ENCODE measurements at places on chromosomes 12 and 14.

DNA sequence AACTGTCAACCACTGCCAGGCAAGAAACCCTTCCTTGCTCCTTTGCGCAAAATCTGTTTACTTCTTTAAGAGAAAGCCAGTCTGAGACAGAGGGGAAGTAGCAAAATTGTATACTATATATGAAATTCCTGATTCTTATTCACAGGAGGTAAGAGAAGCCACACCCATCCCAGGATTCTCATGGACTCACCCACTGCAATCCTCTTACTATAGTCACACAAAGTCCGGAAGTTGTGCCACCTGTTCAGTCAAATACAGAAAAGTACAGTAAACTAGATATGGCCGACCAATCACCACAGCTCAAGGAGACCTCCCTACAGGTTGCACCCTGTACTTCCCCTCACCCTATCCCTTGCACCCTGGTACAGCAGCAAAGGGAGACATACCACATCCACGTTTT lies 2.9 kb downstream of the PRMT5 start:
- DNase-seq: no peak

GRCh38 chr12:88381466-88381865 lies 198.8 kb downstream of the KITLG start:
- DNase-seq: no peak

DNA sequence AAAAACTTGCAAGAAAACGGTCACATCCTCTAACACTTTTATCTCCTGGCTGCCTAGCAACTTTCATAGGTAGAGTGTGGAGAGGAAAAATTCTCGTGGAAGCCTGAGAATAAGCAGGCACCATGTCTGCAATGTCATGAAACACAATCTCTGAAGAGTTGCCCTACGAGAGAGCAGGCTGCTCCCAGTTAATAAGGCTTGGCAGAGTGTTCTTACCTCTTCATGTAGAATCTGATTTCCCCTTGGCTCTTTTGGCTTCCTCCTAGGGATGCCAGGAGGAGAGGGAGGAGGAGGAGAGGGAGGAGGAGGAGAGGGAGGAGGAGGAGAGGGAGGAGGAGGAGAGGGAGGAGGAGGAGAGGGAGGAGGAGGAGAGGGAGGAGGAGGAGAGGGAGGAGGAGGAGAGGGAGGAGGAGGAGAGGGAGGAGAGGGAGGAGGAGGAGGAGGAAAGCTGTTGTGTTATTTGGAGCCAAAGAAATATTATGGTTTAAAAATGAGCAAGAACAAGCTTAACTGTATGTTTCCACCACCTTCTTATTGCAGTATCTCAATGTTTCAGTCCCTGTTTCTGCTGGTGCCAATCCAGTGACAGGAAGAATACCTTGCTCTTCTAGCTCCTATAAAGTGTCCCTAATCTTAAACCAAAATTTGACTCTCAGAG lies 52.9 kb downstream of the EGLN3 start:
- DNase-seq: no peak

- DNase-seq: no peak
Observed at GRCh38 chr14:73625706-73626105, 13.4 kb downstream of the ACOT6 start.

DNA sequence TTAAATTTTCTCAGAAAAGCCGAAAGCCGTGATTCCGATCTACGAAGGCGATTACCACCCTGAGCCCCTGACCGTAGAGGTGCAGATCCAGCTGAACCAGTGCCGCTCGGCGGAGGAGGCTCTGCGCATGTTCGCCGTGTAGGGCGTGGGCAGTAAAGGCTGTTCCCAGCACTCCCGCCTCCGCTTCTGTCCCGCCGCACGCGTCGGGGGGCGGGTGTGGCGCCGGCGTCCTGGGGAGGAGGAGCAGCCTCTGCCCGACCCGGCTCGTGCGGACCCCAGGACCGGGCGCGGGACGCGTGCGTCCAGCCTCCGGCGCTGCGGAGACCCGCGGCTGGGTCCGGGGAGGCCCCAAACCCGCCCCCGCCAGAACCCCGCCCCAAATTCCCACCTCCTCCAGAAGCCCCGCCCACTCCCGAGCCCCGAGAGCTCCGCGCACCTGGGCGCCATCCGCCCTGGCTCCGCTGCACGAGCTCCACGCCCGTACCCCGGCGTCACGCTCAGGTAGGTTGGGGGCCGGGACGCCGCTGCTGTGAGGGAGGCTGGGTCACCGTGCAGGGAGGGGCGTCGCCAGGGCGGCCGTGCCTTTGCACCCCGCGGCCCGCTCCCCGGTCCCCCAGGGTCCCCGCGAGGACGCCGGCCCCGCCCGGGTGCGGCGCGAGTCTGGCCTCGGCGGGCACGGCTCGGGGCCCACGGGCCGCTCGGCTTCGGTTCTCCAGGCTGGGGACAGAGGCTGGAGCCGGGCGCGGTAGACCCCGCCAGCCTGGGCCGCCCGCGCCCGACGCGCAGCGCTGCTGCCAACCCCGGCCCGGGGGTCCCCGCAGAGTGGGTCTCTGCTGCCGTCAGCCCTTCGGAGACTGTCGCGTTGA lies at the start of gene B3GNT4:
Gene B3GNT4 (plus strand): TSS at position 409 of the 866 bp plus-strand sequence. CDS start 910 bp downstream, outside the sequence.
- peak; percentile 61 for DNase-seq

DNA sequence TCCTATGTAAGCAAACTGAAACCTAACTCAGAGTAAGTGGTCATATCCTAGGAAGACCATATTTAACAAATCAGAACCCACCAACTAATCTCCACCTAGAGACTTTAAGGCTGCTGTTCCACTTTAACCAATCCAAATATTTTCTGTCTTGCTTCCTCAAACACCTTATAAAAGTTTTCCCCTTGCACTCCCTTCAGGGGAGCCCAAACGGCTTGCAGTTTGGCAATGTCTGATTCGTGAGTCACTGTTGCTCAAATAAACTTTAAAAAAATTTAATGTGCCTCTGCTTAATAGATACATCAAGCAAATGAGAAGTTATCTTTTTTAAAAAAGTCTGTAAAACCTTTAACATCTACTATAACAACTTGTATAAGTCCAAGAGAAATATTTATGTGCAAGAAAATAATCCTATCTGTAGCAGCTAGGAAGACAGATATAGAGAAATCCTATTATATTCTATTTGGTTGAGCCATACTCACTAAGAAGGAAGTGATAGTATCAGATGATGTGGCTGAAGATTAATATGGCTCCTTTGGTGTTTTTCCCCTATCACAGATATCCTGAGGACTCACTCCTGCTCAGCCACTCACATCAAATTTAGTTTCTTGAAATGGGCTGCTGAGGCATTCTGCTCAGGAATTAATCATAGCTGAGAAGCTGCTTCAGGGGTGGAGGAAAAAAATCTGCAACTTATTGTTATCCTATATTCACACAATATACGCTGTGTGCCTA lies 65.1 kb upstream of the DUSP6 start:
- no peak for DNase-seq

DNA sequence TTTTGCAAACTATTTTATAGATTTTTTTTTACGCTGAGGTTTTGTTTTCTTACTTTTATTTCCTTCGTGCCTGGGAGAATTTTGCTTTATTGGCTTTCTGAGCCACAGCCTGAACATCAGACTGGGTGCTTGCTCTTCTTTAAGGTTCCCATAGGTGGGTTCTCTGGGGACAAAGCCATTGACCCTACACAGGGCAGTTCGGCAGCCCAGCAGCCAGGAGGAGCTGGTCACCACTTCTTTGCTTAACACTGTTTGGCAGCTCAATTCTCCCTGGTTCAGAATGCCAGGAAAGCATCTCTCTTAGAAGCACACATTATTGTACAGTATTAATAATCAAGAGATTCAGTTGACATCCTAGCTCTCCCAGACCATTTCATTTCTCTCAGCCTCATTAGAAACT lies 140.8 kb upstream of the NEDD1 start:
- DNase-seq: no peak

DNA sequence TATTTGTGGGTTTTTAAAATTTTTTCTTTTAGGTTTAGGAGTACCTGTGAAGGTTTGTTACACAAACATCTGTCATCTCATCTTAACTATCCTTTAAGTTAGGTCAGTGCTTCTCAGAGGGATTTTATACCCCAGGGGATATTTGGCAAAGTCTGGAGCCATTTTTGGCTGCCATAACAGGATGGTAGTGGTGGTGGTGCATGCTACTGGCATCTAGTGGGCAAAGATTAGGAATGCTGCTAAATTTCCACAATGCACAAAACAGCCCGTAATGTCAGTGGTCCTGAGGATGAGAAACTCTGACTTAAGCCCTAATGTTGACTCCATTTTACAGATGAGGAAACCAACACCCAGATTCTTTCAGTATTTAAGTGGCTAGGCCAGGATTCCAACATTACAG lies 85.2 kb upstream of the MYF6 start:
- DNase-seq: no peak

GRCh38 chr12:105562199-105562971 lies 231.9 kb downstream of the C12orf75 start:
- DNase-seq: no peak

GRCh38 chr14:85214471-85214870 lies 315.5 kb upstream of the FLRT2 start:
- no peak for DNase-seq

DNA sequence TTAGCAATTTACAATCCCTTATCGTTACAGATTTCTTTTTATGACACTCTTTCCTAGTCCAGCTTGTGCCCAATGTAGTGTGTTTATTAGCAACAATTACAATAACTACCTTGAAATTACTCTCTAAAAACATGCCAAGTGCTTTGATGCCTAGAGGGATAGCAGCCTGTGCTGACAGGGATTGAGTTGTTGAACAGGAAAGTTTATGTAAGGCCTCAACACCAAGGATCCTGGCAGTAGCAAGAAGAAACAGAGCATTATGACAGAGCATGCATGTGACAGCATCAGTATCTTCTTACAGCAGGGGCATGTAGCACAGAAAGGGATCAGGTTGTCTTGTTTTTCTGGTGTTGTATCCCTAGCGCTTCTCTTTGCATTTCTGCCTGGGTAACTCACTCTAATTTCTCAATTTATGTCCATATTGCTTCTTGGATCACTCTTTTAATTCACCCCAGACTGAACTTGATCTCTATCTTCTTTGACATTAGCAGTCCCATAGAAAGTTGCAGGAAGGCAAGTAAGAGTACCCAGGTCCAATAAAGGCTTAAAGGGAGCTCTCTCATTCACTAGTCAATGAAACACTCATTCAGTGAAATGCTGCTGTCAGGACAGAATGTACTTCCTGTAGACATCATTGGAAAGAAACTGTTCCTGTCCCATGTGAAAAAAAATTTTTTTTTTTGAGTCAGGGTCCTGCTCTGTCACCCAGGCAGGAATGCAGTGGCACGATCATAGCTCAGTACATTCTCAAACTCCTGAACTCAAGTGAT lies 220.0 kb upstream of the GRIP1 start:
- no peak for DNase-seq

DNA sequence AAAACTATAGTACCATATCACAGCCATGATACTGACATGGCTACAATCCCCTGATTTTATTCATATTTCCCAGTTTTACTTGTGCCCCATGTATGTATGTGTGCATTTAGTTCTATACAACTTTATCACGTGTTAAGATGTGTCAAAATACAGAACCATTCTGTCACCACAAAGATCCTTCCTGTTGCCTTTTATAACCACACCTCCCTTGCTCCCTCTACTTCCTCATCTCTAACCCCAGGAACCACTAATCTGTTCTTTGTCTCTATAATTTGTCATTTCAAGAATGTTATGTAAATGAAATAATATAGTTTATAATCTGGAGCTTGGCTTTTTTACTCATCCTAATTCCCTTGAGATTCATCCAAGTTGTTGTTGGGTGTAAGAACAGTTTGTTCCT lies 358.4 kb downstream of the DPF3 start:
- peak; percentile 57 for DNase-seq

GRCh38 chr14:24798911-24799462 lies 165.0 kb upstream of the GZMB start:
- no peak for DNase-seq

DNA sequence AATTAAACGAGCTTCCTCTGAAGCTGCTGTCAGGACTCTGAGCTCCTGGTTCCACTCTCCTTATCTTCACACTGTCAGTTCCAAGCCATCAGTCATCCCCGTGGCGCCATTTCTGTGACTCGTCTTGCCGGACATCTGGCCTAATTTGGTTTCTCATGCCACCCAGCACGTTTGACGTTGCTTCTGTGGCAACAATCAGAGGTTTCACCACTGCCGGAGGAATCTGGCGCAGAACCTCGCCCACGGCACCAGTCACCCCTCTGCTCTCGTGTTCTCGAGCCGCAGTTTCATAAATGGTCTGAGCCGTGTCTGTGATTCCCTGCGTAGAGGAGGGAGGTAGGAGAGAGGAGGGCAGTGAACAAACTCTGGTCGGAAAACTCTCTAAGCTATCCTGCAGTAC lies 29.7 kb downstream of the BDKRB1 start:
- no peak for DNase-seq

DNA sequence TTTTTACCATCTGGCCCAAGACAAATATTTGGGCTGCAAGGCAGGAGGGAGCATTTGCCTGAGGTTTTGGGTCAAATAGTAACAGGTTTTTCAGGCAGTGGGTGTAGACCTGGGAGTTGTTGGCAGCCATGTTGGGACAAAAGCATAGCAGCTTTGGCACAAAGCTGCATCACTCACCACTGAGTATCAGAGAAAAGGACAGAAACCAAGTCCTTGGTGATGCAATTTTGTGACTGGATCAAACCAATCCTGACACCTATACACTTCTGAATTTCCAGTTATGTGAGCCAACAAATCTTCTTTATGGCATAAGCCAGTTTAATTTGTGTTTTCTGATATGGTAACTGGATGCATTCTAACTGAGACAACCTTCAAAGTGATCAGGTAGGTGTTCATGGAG lies 144.8 kb upstream of the KRR1 start:
- no peak for DNase-seq

DNA sequence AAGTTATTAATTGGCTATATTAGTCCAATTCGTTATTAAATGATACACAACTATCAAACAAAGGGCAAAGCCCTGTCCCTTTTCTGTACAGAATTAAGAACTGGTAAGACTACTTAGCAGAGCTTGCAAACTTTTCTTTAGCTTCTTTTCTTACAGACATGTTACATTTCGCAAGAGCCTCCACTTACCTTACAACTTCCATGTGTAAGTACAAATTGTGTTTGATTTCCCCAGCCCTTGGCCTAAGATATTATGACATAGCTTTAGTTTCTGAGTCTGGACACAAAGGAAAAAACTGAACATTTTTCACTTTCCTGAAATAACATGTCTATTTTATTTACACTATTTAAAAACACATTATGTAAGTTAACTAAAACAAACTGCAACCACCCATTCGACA lies 1.7 kb downstream of the ATF7 start:
- no peak for DNase-seq

DNA sequence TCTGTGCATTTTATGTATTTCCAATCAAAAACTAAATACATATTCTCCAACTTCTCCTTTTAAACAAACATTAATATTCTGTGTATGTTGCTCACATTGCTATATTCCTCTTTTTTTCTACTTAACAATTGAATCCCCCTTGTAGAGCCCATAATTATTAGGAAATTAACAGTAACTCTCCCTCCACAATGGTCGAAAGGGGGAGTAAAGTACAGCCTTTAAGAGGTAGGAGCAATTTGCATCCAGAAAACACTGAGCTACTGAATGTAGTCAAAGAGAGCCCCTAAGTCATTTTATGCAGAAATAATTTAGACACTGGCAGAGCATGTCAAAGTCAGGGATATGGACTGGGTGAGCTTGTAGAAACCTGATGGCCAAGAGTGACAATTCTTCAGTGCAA lies 57.2 kb upstream of the SCN8A start:
- DNase-seq: no peak

DNA sequence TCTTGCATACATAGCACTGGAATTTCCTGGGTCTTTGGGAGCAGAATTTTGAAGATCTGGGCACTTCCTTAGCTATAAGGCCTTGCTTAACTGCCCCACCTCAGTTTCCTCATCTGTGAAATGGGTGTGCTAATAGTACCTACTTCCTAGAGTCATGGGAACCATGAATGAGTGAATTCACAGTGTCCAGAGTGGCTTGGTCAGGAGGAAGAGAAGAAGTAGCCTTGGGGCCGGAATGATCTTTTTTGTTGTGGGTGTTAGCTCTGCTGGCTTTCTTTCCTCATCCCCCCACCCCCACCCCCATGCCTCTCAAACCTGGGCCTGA lies 2.4 kb downstream of the SH2B3 start:
- DNase-seq: no peak

Data from activated CD4-positive, alpha-beta T cell treated with anti-CD3 and anti-CD28 coated beads, Interleukin-2, Interleukin-6, amounts not matched to agents 100 ng/mL and 50 ng/mL, durations not matched to agents 16 hours and 8 hours (primary cell).